ENCODE measurements at places on chromosomes 2 and 18.
A peak's percentile ranks its signal among the peaks of the same experiment; 100 is the strongest.

- no peak for DNase-seq
These were observed 51.3 kb upstream of the SLC1A4 start for GRCh38 chr2:64937687-64938491.

GRCh38 chr18:3481696-3482210 lies 31.8 kb downstream of the TGIF1 start:
- peak; percentile 25 for DNase-seq

- no peak for DNase-seq
These were observed 357.6 kb upstream of the CWC22 start for GRCh38 chr2:180364719-180365118.

GRCh38 chr2:18637196-18637595 lies 47.8 kb upstream of the NT5C1B start:
- DNase-seq: no peak

- DNase-seq: no peak
These were observed 10.0 kb downstream of the TTL start for GRCh38 chr2:112491946-112492345.

- DNase-seq: no peak
These were observed 82.4 kb upstream of the PDE1A start for GRCh38 chr2:182509216-182509615.

- no peak for DNase-seq
These were observed 652 bp downstream of the NEU4 start for GRCh38 chr2:241809383-241810306.

GRCh38 chr2:221309892-221310583 lies 262.1 kb downstream of the EPHA4 start:
- no peak for DNase-seq

- DNase-seq: no peak
These were observed 711.9 kb upstream of the RAB6C start for GRCh38 chr2:129267559-129267958.

DNA sequence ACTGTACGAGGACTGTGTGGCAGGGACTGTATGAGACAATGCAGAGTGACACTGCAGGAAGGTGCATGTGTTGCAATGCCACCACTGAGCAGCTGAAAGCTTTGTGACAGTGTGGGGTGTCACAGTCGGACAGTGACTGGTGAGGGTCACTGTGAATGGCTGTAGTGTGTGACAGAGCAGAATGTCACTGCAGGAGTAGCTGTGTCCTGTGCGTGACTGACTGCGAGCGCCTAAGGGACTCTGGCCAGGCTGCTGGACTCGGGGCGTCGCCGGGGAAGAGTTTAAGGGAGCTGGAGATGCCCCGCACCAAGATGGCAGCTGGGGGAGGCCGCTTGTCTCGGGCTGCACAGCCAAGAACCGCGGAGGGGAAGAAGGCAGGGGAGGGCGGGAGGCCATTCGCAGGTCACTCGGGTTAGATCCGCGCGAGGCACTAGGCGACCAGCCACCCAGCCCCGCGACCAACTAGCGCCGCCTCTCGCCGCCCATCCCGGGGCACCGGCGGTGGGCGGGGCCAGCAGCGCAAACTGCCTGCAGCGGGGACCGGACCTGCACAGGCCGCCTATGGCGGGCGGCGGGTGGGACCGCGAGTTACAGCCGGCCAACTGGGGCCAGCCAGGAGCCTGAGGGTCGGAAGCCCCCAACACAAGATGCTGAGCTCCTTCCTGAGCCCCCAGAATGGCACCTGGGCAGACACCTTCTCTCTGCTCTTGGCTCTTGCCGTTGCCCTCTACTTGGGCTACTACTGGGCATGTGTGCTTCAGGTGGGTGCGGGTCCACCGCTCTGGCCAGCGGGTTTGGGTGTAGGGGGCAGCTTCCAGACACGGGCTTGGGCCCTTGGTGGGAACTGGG lies at the start of gene ABHD1:
Gene ABHD1, plus strand, starts transcription at position 514 of the 849 bp plus-strand sequence. Its CDS starts 134 bp downstream, at position 648.
- DNase-seq: peak; percentile 35

DNA sequence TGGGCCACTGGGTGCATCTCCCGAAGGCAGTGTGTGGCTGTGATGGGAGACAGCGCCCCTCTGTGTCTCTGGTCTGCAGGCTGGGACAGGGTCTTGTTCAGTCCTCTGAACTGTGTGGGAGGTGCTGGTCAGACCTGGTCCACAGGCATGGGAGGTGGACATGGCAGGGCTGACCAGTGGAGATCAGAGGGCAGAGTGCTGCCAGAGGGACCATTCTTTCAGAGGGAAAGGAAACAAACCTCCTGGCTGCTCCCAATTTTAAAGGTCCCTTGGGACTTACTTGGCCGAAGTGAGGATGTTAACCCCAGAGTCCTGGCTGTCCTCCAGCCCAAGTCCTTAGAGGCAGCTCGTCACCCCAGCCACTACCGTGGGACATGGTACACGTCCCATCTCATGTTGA lies 4.0 kb downstream of the CAPN13 start:
- no peak for DNase-seq

All from RPMI7951 (cell line).